NCI-H1694 treated with DMSO at 0.1 percent for 48 hours (cell line): ENCODE measurements at places on chromosomes 6 and 20.

- no peak for DNase-seq
Observed at GRCh38 chr6:113674075-113674474, 183.1 kb upstream of the MARCKS start.

GRCh38 chr6:11779329-11780096 is 910 bp upstream of the ADTRP start:
- no peak for DNase-seq

GRCh38 chr6:135008072-135008940 is 46.3 kb downstream of the HBS1L start:
- DNase-seq = no peak

GRCh38 chr6:7237653-7238188 is 75.3 kb downstream of the SSR1 start:
- DNase-seq = no peak

GRCh38 chr6:106918115-106918514 is 56.4 kb downstream of the CD24 start:
- peak; percentile 74 for DNase-seq

- no peak for DNase-seq
Observed at GRCh38 chr6:53066077-53066417, 843 bp downstream of the FBXO9 start.

GRCh38 chr6:162416831-162417537 is 310.6 kb downstream of the PRKN start:
- DNase-seq = no peak

DNA sequence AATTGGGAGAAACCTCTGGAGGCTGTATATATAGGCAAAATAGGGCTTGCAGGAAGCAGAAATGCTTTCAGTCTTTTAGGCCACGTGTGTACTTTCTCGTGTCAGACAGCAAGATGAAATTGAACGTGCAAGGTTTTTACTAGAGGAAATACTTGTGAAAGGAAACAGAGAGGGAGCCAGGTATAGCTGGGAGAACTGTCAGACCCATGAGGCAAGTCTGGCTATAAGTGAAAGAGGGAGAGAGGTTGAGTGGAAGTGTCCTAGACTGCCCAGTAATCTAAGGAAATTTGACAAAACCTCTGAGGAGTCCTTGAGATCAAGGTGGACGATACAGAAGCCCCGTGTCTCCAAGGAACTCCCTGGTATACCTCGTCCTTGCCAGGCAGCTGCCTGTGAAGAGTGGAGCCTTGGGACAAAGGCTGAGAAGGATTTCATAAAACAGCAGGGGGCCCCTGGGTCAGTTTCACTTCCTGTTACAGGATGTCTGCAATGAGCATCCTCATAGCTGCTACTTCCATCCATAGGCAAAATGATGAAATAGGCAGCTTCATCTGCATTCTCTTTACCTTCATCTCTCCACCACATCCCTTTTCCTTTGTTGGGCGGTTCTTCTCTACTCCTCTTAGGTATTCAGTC is 114.4 kb upstream of the MAP3K7 start:
- DNase-seq = no peak

DNA sequence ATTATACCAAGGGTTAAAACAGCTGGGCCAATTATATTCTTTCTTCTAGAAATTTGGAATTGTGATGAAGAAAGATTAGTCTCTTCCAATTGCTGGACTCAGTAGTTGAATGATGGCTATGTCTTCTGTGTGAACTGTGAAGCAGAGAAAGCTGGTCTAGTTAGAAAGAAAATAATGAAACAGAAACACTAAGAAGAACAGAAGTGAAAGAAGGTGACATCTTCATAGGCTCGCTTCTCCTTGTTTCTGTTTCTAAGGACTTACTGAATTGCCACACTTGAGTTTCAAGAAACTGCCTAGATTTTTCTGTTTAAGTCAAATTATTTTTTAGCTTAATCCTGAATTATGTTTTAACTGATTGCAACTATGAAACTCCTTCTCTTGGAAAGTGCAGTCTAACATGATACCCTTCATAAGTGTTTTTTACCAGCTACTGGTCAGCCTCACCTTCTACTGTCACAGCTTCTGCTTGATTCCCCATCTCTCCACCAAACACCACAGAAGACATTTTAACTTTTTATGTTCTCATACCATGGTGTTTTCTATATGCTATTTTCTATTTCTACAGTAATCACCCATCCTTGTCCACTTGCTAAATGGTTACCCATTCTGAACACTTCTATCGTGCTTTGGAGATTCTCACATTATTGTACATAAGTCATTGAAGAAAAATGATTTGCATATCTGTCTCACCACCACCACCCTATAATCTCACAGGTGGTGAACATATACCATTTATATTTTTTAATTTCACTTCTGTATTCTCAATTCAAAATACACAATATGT is 268.8 kb downstream of the GRIK2 start:
- no peak for DNase-seq

- DNase-seq = no peak
Observed at GRCh38 chr6:43495409-43495941, 14.7 kb downstream of the LRRC73 start.

GRCh38 chr6:126804332-126805064 is 314.0 kb upstream of the RSPO3 start:
- DNase-seq = peak; percentile 64

- DNase-seq = no peak
Observed at GRCh38 chr6:42707595-42707994, 14.8 kb downstream of the PRPH2 start.

DNA sequence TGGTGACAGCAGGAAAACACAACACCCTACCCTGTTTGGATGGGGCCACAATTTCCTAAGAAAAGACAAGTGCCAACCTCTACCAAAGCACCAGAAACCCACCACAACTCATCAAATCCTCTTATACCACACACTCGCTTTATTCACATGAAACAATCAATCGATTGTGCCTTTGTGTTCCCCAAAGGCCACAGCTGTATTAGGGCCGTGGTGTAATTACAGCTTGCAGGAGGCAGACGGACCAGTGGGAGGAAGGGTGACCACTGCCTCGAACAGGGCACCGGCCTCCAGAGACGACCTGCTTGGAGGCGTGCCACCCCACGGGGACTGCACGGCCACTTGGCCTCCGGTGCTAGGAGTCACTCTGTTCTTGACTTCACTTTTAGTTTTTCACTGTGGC is 264.1 kb downstream of the FOXC1 start:
- DNase-seq = no peak

DNA sequence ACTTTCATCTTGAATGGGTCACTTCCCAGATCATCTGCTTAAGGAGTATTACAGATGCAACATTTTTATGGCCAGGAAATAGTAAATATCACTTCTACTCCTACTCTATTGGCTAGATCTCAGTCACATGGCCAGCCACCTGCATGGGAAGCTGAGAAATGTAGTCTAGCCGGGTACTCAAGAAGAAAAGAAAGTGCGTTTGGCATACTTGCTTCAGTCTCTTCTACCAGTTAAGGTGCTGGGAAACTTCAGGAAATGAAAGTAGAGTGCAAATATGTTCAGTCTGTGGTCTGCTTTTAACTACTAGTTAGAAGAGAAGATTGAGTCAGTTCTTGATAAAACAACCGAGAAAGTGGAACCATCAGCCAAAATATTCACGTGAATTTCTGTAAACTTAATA is 129.2 kb downstream of the PDSS2 start:
- no peak for DNase-seq

- no peak for DNase-seq
Observed at GRCh38 chr6:44058617-44059358, 68.5 kb downstream of the MRPL14 start.

GRCh38 chr20:23235173-23236027 is 115.2 kb upstream of the NXT1 start:
- peak; percentile 4 for DNase-seq

DNA sequence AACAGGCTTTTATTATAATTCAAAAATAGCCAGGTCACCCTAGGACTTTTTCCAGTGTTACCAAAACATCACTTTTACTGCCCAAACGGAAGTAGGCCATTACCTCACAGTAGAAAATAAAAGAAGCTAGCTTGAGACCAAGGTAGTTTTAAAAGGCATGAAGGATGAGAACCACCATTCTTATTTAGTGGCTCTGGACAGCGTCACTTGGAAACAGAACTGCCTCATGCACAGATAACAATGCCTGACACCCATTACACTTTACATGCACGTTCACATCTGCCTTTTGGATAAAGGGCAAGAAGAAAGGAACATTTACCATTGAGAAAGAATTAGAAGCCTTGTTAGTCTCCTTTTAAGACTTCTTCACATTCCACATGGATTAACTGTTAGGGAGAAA is 1.9 kb upstream of the PAQR8 start:
- no peak for DNase-seq

GRCh38 chr6:13883966-13884365 is 40.8 kb upstream of the RNF182 start:
- DNase-seq = no peak

GRCh38 chr6:109513571-109514071 is 30.6 kb upstream of the ZBTB24 start:
- DNase-seq = no peak

GRCh38 chr6:151175662-151176445 is 63.9 kb upstream of the AKAP12 start:
- no peak for DNase-seq

DNA sequence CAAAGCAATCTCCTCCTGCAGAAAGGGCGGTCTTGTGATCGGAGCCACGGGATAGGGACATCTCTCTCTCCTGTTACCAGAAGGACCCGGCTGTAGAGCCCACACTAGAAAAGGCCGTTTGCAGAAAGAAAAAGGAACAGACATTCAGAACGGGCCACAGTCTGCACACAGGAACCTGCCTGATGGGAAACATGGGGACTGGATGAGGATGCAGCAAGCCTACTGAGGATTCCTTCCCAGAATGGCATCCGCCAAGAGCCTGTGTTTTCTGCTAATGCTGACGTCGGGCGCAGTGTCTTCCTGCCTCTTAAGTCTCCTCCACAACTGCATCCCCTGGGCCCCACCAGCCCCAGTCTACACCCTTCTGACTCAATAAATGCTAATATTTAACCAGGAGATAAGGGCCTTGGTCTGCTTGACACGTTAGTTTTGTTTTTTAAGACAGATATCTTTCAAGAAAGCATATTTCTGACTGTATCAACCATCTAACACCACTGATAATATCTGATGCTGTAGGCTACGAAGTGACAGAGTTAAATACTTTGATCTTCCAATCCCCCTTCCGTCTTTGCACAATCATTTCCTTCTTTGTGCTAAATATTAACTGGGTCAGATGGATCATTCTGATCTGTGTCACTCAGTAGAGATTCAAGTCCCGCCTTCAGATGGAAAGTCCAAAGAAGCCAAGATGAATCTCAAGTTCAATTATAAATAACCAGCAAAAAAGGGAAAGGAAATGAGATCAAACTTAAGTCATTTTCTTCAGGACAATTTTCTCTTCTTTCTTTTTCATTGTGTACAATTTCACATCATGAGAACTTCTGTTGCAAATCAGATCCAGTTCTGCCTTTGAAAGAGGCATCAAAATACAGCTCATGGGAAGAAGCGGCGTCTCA is 20.7 kb downstream of the FAM50B start:
- no peak for DNase-seq

DNA sequence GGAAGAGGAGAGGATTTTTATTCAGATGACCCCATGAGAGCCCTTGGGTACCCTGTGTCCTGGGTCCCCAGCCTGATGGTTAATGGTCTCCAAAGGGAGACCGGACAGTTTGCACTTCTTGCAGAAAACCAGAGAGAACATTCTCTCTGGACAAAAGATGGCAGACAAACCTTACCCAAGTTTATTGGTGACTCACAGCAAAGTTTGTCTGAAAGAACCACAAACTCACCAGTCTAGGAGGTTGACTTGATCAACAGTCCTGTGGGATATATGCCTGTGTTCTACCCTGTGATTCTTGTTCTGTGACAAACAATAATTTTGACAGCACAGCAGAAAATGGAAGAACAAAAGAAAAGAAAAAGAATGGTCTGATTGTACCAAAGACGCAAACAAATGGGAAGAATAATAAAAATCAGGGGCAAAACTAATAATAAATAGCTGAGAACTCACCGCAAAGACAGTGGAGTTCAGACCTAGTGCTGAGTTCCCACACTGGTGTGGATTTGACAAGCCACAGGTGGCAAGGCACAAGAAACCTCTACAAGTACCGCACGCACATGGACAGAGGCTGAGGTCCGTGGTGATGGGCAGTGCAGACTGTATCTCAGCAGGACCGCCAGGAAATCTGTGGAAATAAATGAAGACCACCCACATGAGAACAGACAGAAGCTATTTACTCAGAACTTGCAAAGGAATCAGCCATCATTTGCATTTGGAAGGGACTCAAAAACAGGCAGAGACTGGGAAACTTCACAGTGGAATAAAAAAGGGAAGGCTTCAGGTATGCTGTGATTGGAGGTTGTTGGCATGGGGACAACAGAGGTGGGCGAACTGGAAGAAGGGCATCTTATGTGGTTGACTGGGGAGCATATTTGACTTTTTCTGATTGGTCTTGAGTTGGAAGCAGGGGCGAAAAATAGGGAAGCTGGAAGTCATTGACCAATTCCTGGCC is 246.3 kb upstream of the RNF24 start:
- DNase-seq = no peak

- no peak for DNase-seq
Observed at GRCh38 chr20:34954904-34955230, 739 bp downstream of the GSS start.

DNA sequence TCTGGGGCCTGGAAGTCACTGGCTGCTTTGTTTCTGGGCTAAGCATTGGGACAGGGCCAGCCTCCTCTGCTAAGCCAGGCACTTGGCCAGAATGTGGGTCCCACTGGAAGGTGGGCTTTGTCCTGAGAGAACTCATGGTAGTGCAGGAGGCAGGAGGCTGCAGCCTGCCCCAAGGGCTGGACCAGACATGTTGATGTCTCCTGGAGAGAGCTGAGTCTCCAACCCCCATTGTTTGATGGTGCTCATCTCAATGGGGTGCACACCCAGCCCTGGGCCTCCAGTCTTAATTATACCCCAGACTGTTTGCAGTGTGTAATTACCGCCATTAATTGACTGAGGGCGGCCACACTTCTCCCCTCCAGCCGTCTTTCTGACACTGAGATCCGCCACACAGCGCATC is 220.5 kb upstream of the PMEPA1 start:
- no peak for DNase-seq

GRCh38 chr6:34806738-34807453 is 15.0 kb downstream of the BLTP3A start:
- DNase-seq = no peak

DNA sequence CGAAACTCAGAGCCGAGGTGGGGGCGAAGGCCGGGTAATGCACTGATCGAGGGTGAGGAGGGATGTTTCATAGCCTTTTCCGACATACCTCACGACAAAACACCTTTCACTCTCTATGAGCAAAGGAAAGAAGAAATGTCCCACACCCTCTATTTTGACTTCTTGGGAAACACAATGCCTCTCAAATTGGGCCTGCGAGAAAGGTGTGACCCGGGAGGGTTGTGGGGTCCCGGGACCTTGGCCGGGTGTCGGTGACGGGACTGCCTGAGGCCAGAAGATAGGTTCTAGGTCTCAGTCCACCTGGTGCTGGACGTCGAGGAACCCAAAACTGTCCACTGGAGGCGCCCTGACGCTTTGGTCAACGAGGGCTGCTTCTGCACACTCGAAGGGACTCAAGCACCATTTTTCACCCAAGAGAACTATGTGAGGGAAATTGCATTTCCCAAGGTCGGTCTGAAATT is 41.1 kb upstream of the OSTM1 start:
- no peak for DNase-seq
